ENCODE measurements at places on chromosomes 6 and 20.

DNA sequence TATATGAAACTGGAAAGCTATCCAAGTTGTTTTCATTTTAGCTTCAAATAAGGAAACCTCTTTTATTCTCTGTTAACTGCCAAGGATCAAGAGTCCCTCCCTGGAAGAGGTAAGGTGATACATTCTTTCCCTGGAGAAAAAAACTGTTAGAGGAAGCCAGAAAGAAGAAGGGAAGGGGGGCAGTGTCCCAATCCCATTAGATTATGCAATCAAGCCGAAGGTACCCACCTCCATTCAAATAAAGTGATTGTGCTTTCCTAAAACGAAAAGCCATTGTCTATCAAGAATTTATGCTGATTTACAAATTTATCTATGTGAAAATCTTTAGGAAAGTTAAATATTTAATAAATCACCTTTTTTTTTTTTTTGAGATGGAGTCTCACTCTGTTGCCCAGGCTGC, 9.5 kb upstream of the UQCC1 start:
- DNase-seq, result no peak

DNA sequence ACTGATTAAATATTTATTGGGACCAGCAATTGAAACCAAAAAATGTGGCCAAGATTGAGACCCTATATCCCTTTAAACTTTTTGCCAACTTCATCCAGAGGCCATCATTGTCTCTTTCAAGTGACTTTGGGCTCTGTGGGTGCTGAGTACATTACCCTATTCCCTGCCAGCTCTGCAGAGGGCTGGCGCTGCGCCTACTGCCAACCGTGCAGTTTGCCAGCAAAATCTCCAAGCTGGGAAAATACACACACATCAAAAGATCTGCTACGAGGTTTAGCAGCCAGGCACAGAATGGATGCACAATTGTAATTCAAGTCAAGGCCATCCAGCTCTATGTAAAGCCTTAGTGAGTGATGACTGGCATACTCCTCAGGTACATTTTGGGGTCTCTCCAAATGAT, 125.0 kb downstream of the CBLN4 start:
- DNase-seq, result no peak

DNA sequence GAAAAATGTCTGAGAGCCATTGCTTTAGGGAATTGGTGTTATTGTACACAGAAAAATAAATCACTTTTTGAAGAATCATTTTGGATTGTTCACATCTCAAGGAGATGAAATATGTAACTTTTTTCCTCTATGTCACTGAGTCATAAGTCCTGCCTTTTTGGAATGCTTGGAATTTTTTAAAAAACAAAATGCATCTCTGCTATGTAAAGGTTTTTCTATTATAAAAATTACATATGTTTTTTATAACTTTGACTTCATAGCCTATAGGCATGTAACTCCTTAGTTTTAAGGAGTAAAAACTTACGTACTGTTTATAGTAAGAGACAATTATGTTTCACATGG, 8.7 kb downstream of the RNF144B start:
- no peak for DNase-seq

DNA sequence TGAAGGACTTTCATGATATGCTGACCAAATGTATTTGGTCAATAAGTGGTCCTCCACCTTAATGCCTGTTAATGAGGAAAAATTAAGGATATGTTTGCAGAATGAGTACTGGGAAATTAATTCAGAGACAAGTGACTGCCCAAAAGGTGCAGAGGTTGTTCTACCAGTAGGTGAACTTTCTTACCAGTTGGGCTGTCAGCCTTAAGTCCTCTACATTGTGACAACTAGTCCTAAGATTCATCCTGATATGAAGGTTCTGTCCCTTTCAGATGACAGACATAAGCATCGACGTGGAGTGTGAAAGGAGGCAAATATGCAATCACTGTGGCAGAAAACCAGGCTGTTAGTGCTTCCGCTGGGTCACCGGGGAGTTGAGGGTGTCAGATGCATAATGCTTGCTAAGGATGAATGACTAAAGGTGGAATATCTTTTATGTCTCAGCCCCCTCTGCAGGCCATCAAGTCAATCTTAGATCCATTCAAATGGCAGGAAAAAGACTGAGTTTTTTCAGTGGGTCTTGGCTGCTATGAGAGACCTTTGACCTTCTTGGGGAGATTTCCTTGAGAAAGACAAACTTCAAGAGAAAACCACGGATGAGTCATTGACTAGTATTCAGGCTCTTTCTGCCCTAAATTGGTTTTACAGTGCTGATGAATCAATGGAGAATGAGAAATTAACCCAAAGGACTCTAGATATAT, 226.0 kb downstream of the TPBG start:
- DNase-seq, result peak; percentile 73

GRCh38 chr20:10715035-10715434, 41.2 kb upstream of the JAG1 start:
- DNase-seq, result no peak

- no peak for DNase-seq
Measured at GRCh38 chr20:1748777-1749176, 91.2 kb upstream of the SIRPG start.
